ENCODE measurements at places on chromosomes 7 and 10. TPM values are rescaled to one million over a fixed set of nuclear protein-coding genes. Genes with fewer than 3 reads are reported as not detected.

The SEMA4G gene
- 2.3 TPM for polyA plus RNA-seq

The FZD1 gene
- 18.7 TPM for polyA plus RNA-seq

The GBX1 gene
- not detected for polyA plus RNA-seq

The BTAF1 gene
- 14.4 TPM for polyA plus RNA-seq

The NIPSNAP2 gene
- 67.8 TPM for polyA plus RNA-seq

The PIP gene
- polyA plus RNA-seq = not detected

The GDF10 gene
- polyA plus RNA-seq = 1.8 TPM

The MGAM2 gene
- polyA plus RNA-seq = 0.03 TPM

The CCDC146 gene
- polyA plus RNA-seq = 6.6 TPM

The DENND2A gene
- 16.9 TPM for polyA plus RNA-seq

The CHN2 gene
- polyA plus RNA-seq = 6.8 TPM

The FGFR2 gene
- 28.8 TPM for polyA plus RNA-seq

The GNGT1 gene
- polyA plus RNA-seq = not detected

The RGR gene
- polyA plus RNA-seq = 0.27 TPM

The WASL gene
- polyA plus RNA-seq = 31.3 TPM
